T follicular helper cell (primary cell): ENCODE measurements at places on chromosomes 1 and 21.

GRCh38 chr1:39295901-39296300 lies 91.4 kb downstream of the MACF1 start:
- DNase-seq, result no peak

DNA sequence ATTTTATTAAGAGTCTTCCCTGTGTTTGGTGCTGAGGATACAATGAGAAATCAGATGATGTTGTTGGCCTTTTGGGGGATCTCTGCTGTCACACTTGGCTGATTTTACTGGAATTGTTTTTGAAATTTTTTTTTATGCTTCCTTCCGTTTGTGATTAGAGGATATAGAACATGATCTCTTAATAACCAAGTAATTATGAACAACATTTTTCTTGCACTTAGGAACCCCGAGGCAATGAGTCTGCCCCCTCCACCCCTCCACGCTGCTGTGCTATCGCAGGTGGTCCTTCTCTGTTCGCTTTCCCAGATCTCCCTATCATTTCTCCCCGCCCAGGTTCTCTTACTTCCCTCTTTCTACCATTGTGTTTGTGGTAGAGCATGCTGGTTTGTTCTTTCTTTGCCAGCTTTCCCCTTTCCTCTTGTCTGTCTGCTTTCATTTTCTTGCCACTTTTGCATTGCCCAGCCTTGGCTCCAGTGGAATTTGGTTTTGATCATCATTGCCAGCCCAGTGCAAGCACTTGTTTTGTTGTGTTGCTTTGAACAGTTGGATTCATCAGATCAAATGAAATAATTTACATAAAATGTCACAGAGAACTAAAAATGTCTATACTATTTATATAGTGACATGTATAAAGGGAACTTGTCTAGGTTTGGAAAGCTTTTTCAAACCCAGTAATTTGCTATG lies 73.1 kb upstream of the SCCPDH start:
- DNase-seq, result no peak

GRCh38 chr1:203306089-203306964 lies 1.0 kb downstream of the BTG2 start:
- no peak for DNase-seq

GRCh38 chr1:227775841-227776240 lies 39.6 kb upstream of the PRSS38 start:
- no peak for DNase-seq

- no peak for DNase-seq
Observed at GRCh38 chr1:67721650-67722291, 36.8 kb downstream of the GADD45A start.

GRCh38 chr1:186125511-186125910 lies 249.5 kb downstream of the TPR start:
- DNase-seq, result no peak

DNA sequence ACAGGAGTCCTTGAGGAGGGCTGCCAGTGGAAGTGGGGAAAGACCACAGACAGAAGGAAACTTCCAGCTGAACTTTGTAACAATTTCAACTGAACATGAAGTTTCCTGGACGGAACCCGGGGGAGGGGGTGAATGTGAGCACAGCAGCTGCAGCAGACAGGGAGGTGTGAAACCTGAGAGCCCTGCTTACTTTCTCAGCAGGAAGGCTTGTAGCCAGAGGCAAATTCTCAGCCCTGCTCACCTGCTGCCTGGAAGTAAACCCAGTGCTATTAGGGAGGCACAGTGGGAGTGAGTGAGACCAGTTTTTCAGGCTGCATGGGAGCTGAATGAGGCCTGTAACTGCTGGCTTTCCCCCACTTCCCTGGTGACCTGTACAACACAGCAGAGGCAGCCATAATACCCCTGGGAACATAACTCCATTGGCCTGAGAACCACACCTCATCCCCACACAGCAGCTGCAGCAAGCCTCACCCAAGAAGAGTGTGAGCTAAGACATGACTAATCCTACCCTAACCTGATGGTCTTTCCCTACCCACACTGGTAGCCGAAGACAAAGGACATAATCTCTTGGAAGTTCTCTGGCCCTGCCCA lies 9.6 kb upstream of the SPRR2F start:
- DNase-seq, result no peak

- no peak for DNase-seq
Observed at GRCh38 chr21:45114072-45114471, 39.7 kb downstream of the ADARB1 start.

DNA sequence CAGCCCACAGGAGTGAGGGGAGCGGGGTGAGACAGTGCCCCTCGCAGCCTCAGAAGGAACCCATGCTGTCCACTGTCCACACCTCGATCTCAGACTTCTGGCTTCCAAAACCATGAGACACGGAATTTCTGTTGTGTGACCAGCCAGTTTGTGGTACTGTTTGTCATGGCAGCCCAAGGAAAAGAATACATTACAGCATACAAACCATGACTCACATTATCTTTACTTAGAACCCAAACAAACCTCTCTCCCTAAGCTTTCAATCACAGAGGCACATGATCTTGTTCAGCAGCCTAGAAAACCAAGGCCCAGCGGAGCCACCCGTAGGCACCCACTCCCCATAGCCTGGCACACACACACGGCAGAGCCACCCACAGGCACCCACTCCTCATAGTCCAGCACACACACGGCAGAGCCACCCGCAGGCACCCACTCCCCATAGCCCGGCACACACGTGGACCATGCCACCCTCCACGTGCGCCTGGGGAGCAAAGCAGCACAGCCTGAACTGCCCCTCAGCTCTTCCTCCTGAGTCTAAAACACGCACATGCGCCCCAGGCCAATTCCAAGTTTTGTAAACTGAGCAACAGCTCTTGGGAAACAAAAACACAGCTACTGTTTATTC lies 458 bp upstream of the KRTAP10-4 start:
- no peak for DNase-seq
